GM03348 (cell line): ENCODE measurements at places on chromosomes 2 and 18.

DNA sequence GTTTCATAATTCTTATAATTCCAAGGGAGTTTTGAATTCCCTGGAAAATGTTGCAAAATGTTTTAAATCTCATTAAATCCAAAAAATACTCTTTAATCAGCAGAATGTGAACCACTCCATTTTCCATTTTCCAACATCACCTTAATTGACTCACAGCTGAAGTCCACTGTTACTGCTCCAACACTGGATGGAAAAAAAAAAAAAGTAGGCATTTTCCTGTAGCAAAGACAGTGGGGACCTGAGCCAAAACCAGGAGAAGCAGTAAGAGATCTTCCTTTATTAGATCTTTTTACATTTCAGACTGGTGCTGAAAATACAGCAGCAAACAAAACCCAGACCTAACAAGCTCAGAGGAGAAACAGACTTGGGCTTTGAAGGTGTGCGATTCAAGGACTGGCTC, 62.4 kb upstream of the SPATS2L start:
- DNase-seq, result no peak

DNA sequence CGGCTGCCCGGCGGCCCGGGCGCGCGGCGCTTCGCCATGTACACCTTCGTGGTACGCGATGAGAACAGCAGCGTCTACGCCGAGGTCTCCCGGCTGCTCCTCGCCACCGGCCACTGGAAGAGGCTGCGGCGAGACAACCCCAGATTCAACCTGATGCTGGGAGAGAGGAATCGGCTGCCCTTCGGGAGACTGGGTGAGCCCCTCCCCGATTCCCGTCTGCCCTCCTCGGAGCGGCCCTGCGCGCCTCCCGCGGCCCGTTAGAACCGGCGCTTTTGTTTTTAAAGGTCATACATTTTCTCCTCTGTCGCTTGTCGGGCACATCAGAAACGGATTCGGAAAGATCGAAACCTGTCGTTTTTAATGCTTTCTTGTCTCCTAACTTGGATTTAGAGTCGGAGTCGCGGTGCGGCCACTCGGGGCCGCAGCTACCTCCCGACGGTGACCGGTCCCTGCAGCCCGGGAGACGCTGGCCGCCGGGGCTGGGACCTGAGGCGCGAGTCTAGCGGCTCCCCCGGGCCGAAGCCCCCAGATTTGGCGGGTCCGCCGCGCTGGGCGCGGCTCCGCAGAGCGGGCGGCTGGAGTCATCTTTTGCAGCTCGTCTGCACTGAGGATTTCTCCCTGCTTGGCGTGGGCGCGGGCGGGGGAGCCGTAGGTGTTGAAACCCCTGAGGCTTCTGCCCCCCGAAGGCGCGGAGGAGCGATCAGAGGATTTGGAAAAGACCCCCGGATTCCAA, 519 bp downstream of the TTL start:
- peak; percentile 50 for DNase-seq

DNA sequence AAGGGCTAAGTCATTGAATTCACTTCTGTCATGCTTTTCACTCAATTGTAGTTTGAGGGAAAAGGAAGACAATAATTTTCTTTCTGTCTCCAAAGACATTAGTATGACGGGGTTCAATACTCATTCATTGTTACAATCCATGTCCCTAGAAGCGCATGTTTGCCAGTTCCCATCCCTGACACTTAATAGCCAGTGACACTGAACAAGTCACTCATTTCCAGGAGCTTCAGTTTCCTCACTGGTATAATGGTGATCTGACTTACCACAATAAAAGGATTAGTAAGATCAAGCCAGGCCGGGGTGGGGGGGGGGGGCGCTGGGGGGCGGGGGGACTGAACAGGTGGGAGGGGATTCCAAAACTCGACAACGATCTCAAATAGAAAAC, 144.8 kb upstream of the MAP3K20 start:
- DNase-seq, result no peak

DNA sequence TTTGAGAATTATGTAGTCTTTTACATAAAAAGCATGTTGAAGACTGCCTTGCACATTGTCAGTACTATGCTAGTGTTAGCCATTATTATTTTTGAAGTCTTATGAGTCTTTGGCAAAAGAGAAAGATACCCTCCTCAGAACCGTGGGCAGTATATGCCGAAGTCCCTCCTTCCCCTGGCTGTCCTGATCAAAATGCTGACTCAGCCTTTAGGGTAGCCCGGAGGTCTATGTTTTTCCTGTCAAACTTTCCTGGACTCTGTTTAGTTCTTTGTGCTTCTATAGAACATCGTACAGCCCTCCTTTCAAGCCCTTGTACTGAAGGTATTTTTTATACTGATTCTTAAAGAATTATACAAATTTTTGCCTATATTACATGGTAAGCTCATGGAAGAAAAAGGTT, 264.7 kb upstream of the ATP5MC3 start:
- no peak for DNase-seq

- no peak for DNase-seq
These were observed 184.8 kb downstream of the NR4A2 start for GRCh38 chr2:156147594-156148330.

DNA sequence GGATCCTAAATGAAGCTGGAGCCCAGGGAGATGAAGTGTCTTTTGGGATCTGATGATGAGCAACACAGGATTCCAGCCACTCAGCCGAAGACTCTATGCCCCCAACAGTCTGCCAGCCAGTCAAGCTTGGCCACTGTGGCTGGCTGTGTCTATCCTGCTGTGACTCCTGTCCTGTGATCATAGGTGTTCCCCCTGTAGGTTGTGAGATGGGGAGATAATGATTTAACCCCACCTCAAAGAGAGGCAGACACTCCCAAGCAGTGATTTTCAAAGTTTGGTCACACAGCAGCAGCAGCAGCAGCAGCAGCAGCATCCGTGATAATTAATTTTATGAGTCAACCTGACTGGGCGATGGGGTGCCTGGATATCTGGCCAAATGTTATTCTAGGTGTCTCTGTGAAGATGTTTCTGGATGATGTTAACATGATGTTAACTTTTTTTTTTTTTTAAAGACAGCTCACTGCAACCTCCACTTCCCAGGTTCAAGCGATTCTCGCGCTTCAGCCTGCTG, 21.4 kb upstream of the RHOB start:
- DNase-seq, result peak; percentile 22

- DNase-seq, result no peak
These were observed 119.7 kb upstream of the CTNNA2 start for GRCh38 chr2:79393107-79393685.

DNA sequence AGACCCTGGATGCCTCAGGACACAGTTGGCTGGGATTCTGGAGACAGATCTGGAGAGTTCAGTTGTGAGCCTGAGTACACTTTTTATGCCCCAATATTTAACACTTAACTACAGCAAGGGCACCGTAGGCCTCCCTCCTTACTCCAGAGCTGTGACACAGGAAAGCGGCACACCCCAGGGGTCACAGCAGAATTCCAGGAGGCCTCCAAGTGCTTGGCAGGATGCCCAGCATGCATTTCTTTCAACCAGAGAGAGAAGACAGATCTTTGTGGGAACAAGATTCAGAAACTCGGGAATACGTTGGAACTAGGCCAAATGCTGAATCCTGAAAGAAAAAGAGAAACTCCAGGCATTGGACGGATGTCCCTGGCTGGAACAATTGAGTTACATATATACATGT, 199.2 kb upstream of the NT5C1B start:
- no peak for DNase-seq

- no peak for DNase-seq
These were observed 152.5 kb downstream of the TSN start for GRCh38 chr2:121907928-121908327.

DNA sequence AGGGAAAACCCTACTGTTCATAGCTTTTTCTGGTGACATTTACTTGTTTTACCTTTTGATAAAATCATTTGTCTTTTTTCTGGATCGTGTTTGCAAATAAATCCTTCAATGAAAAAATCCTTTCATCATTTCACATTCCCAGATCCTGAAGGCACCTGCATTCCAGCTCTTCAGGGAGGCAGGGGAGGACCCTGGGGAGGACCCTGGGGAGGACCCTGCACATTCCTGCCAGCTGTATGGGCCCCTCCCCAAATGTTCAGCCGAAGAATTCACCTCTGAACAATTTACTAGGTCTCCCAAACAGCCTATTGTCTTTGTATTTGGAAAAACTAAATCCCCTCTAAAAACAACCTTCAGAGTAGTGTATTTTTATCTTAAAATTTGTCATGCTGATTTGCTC, 558.4 kb upstream of the ID2 start:
- DNase-seq, result no peak

- peak; percentile 71 for DNase-seq
These were observed 96.1 kb downstream of the UGGT1 start for GRCh38 chr2:128187032-128187654.

- no peak for DNase-seq
These were observed 188.8 kb downstream of the ACKR3 start for GRCh38 chr2:236758406-236758805.

DNA sequence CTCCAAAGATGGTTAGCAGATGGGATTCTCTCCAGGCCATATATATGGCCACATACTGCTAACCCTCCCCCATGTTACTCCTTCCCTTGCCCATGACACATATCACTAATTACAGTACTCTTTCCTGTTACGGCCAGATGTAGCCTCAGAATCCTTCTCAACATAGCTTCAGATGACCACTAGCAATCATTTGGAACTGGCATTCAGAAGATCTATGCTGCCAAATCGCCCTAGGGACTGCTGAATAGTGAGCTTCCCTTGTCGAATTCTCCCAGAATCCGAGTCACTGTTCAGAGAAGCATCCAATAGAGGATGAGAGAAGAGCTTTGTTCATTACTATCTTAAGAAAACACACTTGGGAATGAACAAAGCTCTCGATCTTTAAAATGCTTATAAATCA, 121.2 kb upstream of the TANK start:
- no peak for DNase-seq

GRCh38 chr2:199704358-199705238, 146.4 kb downstream of the FTCDNL1 start:
- DNase-seq, result peak; percentile 58

GRCh38 chr2:201773990-201774389, 6.7 kb downstream of the ALS2 start:
- no peak for DNase-seq

DNA sequence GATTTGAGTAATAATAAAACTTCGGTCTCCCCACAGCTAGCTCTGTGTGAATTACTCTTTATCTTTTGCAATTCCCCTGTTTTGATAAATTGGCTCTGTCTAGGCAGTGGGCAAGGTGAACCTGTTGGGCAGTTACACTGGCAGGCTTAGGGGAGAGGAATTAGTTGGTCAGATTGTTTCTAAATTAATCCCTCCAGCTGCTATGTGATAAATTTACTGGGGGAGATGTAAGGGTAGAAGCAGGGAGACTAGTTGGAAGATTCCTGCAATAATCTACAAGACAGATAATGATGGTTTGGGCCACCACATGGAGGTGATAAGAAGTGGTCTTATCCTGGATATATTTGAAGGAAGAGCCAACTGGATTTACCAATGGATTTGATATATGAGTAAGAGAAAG, 118.5 kb upstream of the TACR1 start:
- no peak for DNase-seq
